ENCODE measurements at places on chromosomes 13 and 19.

DNA sequence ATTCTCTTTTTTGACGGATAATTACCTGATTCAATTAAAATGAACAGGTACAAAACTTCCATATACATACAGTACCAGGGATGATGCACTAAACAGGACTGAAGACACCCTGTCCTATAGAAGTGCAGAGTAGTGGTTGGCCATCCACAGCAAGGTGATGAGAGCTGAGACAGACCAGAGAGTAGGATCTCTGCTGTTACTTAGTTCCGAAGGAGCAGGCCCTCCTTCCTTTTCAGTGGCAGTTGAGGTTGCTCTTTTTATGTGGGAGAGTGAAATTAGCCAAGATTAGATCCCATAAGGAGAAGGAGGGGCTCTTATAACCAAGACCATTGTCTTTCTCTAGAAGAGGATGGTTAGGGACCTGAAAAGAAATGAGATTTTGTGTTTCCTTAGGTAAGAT lies 4.0 kb downstream of the PDS5B start:
- DNase-seq, result no peak

GRCh38 chr13:75368167-75368566 lies 113.8 kb downstream of the TBC1D4 start:
- no peak for DNase-seq

GRCh38 chr19:1935484-1936208 lies 5.3 kb upstream of the CSNK1G2 start:
- no peak for DNase-seq

DNA sequence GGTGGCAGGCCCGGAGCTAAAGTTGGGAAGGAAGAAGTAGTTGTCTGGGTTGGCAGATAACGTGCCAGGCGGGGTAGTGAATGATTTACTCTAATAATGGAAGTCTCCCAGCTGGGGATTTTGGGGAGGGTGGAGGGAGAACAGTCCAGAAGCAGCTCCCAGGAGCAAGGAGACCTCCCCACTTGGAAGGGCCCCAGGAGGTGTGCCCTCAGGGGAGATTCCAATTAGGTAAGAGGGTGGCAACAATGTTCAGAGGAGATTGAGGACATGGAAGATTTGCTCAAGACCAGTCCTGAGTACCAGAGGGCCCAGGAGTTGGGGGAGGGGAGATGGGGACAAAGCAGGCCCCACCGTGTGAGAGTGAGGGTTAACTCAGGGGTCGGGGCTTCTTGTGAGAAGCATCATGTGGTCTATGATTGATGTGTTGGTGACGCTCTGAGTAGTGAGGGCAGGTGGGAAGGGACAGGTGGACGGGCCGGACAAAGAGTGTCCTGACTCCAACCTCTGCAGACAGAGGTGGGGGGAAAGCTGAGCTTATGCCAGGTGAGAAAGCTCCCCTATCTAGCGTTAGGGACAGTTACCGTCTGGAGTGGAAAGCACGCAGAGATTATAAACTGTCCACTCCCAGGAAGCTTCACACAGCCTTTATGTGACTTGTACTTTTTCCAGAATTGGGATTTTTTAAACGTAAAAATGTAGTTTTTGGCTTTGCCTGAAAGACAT lies 3.5 kb downstream of the SPINT2 start:
- DNase-seq, result no peak

DNA sequence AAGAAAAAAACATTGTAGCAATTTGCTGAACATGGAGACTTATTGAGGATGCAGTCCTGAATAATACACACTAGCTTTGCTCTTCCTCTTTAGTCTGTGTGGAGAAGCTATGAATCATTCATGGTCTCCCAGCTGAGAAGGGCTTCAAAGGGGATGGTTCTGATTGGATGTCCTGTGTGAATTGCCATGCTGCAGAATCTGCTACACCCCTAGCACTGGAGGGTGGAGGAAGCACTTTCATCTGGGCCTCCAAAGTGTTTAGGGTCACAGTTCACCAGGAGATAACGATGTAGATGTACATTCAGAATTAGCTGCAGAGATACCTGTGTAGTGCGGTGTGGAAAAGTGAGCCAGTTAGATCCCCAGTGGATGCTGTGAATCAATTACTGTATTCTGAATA lies 321.1 kb upstream of the EDNRB start:
- DNase-seq, result no peak

GRCh38 chr13:67123165-67123564 lies 107.0 kb downstream of the PCDH9 start:
- no peak for DNase-seq

DNA sequence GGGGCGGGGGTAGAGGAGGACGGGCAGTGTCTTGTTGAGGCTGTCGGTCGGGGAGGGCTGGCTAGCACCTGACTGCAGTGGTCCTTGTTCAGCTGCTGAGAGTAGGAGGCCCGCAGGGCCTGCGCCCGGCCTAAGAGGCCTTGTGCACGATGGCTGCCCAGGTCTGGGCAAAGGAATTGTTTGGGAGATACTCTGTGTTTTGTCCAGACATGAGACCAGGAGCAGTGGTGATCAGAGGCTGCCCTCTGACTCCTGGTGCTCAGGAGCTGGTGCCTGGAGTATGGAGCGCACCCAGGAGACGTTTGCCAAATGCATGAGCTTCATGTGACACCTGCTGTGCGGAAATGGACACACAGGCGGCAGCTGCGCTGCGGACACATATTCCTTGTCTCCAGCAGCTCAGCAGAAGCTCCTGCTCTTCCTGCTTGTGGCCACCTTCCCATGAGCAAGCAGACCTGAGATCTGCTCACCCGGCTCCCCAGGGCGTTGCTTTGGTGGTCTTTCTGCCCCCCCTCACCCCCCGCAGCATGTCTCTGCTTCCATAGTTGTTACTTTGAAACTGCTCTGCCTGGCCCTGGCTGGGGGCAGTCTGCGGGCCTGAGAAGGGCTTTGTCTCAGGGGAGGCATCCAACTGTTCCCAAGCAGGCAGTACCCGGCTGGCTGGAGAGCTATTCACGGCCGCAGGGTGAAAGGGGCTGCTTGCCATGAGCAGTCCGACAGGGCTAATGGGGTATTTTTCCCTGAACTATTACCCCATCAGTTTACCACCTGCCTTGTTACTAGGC lies 163.9 kb downstream of the TEX29 start:
- DNase-seq, result no peak

GRCh38 chr13:104357174-104357573 lies 1291.0 kb upstream of the SLC10A2 start:
- DNase-seq, result no peak

DNA sequence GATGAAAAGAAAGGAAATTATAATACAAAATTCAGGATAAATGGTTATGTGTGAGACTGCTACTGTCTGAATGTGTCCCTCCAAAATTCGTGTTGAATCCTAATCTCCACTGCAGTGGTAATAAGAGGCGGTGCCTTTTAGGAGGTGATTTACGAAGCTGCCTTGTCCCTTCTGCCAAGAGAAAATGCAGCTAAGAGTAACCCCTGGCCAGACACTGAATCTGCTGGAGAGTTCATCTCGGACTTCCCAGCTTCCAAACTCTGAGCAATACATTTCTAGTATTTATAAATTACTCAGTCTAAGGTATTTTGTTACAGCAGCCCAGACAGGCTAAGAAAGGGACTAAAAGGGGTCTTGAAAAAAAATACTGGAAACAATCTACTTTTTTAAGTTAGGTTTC lies 152.6 kb downstream of the KLF12 start:
- no peak for DNase-seq

- DNase-seq, result no peak
Observed at GRCh38 chr19:13053238-13053637, 49.4 kb downstream of the LYL1 start.

GRCh38 chr19:18310966-18311365 lies 11.9 kb downstream of the LSM4 start:
- no peak for DNase-seq

DNA sequence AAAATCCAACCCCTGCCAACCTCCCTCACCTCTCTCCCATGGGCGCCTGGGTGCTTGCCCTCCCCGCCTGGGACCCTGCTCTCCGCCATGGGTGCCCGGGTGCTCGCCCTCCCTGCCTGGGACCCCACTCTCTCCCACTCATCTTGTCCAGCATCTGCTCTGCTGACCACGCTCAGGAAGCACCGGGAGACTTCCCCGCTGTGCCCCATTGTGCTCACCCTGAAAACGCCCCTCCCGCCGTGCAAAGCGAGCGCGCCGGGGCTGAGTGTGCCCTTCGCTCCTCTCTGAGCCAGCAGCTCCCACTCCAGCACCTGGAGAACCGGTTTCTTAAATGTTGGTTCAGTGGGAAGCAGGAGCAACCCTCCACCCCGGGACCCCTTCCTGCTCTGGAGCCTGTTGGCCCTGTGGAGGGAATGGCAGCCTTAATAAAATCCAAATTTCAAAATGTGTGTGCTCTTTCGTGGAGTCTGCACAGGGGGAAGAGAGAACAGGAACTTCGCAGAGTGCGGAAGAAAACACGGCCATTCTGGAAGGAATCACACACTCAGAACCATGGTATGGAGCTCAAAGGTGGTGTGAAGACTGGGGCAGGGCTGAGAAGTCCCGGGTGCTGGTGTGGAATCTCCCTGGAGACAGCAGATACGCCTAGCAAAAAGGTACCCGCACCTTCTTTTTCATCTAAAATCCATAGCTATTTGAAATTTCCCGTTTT lies 23.1 kb upstream of the CDC16 start:
- no peak for DNase-seq

GRCh38 chr13:22652796-22653195 lies 528.0 kb upstream of the SGCG start:
- no peak for DNase-seq

DNA sequence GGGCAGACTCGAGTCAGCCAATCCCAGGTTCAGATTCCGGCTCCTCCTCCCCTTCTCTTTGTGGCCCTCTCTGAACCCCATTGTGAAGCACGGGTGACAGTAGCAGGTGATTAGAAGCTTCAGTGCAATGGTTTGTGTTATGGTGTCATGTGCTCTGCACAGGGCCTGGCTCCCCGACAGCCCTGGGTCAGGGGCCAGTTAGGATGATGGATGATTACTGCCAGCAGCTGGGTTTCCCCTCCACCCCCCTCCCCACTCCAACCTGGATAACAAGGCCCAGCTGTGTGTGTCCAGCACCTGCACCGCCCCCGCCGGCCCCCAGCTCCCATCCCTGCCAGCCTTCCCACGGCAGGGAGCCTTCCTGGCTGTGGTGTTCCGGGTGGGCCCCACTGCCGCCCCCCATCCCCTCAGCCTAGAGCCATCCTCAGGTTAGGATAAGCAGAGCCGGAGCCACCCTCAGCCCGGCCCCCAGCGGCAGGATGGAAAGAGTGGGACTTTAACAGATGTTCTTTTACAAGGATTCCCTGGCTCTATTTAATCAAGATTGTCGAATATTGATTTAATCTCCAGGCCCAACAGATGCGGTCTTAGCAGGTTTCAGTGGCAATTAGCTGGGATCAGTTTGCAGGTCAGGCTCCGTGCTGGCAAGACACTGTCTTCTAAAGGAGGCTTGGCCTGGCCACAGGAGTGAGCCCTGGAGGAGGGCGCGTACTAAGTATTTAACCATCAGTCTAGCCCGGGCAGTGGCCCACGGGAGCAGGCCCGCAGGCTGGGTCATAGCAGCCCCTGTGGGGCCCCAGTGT lies 156.2 kb downstream of the SIPA1L3 start:
- DNase-seq, result no peak

DNA sequence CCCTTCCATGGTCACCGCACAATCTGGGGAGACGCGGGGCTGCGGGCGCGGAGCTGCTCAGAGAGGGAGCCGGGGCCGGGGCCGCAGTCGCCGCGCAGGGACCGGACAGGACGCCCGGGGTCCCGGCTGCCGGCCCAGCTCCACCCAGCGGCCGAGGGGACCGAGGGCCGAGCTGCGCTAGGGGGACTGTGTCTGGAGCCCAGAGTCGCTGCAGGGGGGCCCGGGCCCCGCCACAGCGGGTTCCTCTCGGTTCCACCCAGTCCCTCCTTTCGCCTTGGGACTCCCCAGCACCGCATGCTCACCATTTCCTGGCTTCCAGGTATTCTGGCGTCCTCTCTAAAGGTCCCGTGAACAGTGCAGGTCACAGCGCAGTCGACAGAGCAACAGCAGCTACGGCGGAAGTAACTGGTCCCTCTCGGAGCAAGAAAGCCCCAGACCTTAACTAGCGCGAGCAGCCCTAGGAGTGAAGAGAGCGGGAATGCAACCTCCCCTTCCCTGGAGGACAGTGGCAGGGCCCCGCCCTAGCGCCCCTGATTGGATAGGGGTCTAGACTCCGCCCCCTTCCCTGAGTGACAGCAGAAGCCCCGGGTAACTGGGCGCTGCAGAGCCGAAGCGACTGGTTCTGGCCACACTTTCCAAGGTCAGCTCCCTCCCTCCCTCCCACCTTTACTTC lies at the start of gene ZNF878:
Gene ZNF878 (minus strand): TSS at position 465 of the 673 bp plus-strand sequence. CDS start 160 bp downstream, at position 305.
- no peak for DNase-seq

- no peak for DNase-seq
Observed at GRCh38 chr13:101795025-101795424, 342.6 kb downstream of the ITGBL1 start.

GRCh38 chr13:76570510-76570971 lies 315.7 kb downstream of the KCTD12 start:
- no peak for DNase-seq

DNA sequence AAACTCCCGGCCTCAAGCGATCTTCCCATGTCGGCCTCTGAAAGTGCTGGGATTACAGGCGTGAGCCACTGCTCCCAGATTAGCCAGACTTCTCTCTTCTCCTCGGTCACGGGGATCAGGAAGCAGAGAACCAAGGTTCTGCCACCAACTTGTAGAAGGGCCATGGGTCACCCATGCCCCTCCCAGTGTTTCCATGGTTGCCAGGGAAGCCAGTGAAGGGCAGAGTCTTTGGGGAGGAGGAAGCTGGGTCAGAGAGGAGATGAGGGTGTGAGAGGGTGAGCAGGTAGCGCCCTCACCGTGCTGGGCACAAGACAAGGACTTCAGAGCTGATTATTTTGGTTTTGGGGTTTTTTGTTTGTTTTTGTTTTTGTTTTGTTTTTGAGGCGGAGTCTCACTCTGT lies 77.1 kb downstream of the GNG7 start:
- DNase-seq, result no peak

- no peak for DNase-seq
Observed at GRCh38 chr19:39032063-39032918, at the start of gene FBXO27. TSS of gene FBXO27 (minus strand) at chr19:39032549. CDS start at chr19:39032227, 322 bp downstream.

GRCh38 chr13:65063753-65064152 lies 2166.4 kb downstream of the PCDH9 start:
- DNase-seq, result no peak

- no peak for DNase-seq
Observed at GRCh38 chr19:38288123-38288855, 15.8 kb upstream of the C19orf33 start.

DNA sequence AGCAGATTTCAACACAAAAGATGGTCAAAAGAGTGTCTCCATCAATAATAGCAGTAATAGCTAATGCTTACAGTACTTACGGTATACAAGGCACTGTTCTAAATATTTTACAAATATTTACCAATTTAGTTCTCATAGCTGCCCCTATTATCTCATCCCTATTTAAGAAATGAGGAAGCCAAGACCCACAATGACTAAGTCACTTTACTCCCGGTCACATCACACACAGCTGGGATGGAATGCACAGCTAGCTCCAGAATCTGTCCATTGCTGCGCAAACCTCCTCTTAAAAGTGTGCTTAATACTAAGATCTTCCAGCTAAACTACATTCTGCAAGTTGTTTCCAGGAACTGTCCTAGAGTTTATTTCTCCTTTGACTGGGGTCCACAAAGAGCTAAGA lies 63.4 kb downstream of the RAP2A start:
- no peak for DNase-seq

All from stimulated activated CD4-positive, alpha-beta T cell treated with anti-CD3 and anti-CD28 coated beads, Interleukin-1b, Interleukin-23, amount 100 ng/mL, for 1 hour (primary cell).